ENCODE measurements at places on chromosomes 1 and 21.
A peak's percentile ranks its signal among the peaks of the same experiment; 100 is the strongest.

GRCh38 chr1:169105087-169105433 lies 1.4 kb upstream of the ATP1B1 start:
- H3K27me3 ChIP-seq = no peaks in the 10 kb centered on the region
- no peak overlapping the region for H3K27ac ChIP-seq
- H3K36me3 ChIP-seq = no peaks in the 10 kb centered on the region
- DNase-seq = no peak
- peaks cover 36% of the 10 kb centered on the region for H3K4me1 ChIP-seq
- peak overlapping the region; percentile 72 for H3K4me3 ChIP-seq

DNA sequence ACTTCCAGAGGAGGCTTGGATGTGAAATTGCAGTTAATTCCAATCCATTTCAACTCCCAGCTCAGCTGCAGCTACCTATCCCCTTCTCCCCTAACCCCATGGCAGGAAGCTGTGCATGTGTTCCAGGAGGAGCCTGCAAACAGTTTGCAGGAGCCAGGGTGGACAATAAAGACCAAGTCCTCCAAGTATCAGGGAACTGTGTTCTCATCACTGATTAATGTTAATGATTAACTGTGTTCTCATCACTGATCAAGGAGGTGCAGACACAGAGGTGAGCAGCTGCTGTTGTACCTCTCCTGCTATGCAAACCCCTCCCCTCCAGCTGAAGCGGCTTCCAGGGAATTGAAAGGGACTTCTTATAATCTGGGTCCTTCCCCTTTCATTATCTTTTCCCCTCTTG lies 19.2 kb downstream of the CLDN19 start:
- H3K36me3 ChIP-seq = peaks cover 27% of the 10 kb centered on the region
- H3K4me3 ChIP-seq = no peak overlapping the region
- H3K4me1 ChIP-seq = no peaks in the 10 kb centered on the region
- no peaks in the 10 kb centered on the region for H3K27me3 ChIP-seq
- DNase-seq = no peak
- H3K27ac ChIP-seq = no peak overlapping the region

GRCh38 chr1:230382001-230382491 lies 44.1 kb downstream of the PGBD5 start:
- H3K27me3 ChIP-seq = no peaks in the 10 kb centered on the region
- peaks cover 9% of the 10 kb centered on the region for H3K36me3 ChIP-seq
- H3K4me1 ChIP-seq = peaks cover 7% of the 10 kb centered on the region
- H3K27ac ChIP-seq = no peak overlapping the region

- H3K36me3 ChIP-seq = peaks cover 11% of the 10 kb centered on the region
- peaks cover 6% of the 10 kb centered on the region for H3K4me1 ChIP-seq
- H3K4me3 ChIP-seq = no peak overlapping the region
- no peaks in the 10 kb centered on the region for H3K27me3 ChIP-seq
- H3K27ac ChIP-seq = no peak overlapping the region
These were observed 7.8 kb upstream of the MUTYH start for GRCh38 chr1:45348020-45348419.

- no peaks in the 10 kb centered on the region for H3K36me3 ChIP-seq
- H3K27me3 ChIP-seq = peaks cover 8% of the 10 kb centered on the region
- no peak overlapping the region for H3K4me3 ChIP-seq
- DNase-seq = no peak
- H3K4me1 ChIP-seq = no peaks in the 10 kb centered on the region
These were observed 39.3 kb downstream of the TCP10L start for GRCh38 chr21:32545948-32546441.

DNA sequence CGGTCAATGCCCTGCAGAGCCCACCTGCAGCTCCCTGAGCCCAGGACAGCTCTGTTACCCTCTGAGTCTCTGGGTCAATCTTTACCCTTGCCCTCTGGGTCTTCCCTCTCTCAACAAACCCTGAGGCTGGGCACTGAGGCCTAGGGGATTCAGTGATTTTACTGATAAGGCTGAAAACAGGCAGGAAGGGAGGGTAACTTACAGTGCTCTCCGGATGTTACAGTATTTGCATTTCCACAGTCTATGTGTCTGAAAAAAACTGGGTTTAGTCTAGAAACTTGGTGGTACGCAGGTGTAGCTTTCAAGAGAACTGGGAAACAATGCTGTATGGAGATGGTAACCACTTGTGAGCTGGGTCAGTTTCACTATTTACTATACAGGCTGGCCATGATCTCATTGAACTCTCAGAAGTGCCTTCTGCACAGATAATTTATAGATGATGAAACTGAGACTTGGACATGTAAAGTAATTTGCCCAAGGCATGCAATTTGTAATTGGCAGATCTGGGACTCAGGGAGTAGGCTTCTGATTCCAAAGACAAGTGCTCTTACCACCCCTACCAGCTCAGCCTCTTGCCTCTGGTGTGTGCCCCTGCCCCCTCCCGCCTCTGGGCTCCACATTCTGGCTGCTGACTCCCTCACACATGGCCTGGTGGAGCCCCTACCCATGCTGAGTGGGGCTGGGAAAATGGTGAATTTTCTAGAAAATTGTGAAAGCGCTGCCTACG lies 48.8 kb downstream of the TENT5C start:
- H3K36me3 ChIP-seq = no peaks in the 10 kb centered on the region
- peaks cover 12% of the 10 kb centered on the region for H3K27me3 ChIP-seq
- no peak overlapping the region for H3K27ac ChIP-seq
- no peak overlapping the region for H3K4me3 ChIP-seq
- peaks cover 8% of the 10 kb centered on the region for H3K4me1 ChIP-seq

- no peak overlapping the region for H3K27ac ChIP-seq
- H3K27me3 ChIP-seq = peaks cover 45% of the 10 kb centered on the region
- DNase-seq = no peak
- H3K4me1 ChIP-seq = no peaks in the 10 kb centered on the region
- no peaks in the 10 kb centered on the region for H3K36me3 ChIP-seq
- no peak overlapping the region for H3K4me3 ChIP-seq
These were observed 598.6 kb downstream of the NPHP4 start for GRCh38 chr1:5393603-5394002.

- H3K36me3 ChIP-seq = no peaks in the 10 kb centered on the region
- H3K4me1 ChIP-seq = peaks cover 29% of the 10 kb centered on the region
- no peak overlapping the region for H3K27ac ChIP-seq
- H3K27me3 ChIP-seq = peaks cover 3% of the 10 kb centered on the region
These were observed 14.8 kb downstream of the TNFRSF1B start for GRCh38 chr1:12181568-12181967.

- no peak overlapping the region for H3K4me3 ChIP-seq
- no peaks in the 10 kb centered on the region for H3K36me3 ChIP-seq
These were observed 285.3 kb upstream of the C1orf105 start for GRCh38 chr1:172135076-172135672.
